Right atrium auricular region (tissue), 2 donors: ENCODE measurements at places on chromosomes 1 and 21.

DNA sequence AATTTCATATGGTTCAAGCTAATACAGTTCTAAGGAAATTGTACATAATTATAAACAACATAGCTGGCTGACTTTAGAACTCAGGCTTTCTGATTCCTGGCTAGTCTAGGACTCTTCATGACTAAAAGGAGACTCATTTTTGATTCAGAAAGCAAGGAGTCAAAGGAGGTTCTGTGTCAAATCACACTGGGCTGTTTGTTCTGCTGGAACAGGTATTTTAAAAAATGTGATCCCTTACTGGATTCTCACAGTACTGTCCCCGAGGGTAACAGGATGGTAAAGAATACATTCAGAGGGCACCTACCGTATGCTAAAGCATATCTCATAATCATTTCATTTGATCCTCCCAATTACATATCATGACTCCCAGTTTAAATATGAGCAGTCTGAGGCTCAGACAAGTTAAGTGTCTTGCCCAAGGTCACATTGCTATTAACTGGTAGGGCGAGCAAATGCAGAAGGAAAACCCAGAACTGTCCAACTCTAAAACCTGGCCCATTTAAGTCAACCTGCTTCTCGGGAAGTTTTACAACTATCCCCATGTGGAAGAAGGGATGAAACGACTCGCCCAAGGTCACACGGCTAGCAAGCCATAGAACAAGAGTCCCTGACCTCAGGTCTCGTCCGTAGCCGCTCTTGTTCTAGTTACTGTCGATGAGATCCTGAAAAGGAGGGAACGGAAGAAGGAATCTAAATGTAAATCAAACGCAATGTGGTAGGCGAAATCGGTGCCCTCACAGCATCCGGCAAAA lies 675 bp downstream of the MYSM1 start:
- no peak for DNase-seq

DNA sequence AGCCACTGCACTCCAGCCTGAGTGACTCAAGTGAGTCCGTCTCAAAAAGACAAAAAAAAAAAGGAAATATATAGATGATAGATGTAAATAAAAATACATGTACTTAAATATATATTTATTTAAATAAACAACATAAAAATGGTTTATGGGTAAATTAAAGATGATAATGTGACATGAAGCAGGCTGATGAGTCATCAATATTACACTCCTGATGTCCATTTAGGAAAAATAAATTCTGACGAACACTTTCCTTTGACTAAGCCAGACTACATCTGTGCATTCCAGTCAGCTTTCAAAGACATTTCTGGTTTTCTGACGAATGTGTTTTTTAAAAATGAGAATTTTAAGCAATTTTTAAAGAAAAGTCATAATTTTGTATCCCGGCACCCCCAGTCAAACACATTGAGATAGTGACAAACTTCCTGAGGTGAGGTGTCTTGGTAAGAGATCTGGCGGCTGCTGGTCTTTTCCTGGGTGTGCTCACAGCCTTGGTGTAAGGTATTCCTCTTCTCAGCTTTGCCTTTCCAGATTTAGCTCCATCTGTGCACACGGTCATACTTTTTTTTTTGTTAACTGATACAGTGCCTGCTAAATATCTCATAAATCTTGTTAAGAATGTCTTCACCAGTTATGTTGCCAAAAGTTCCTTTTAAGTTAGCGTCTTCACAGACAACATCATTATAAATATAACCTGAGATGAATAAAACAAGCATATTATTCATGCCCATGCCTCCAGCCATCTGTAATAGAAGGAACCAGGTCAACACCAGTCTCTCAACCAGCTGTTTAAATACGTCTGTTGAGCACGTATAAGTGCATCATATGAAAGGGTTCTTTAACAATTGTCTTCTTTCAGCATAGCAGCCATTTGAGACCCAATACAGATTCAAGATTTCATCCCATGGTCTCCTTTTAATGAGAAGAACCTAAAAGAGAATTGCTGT lies 214.5 kb upstream of the PLD5 start:
- no peak for DNase-seq

GRCh38 chr21:44370027-44370735 lies 16.8 kb downstream of the TRPM2 start:
- no peak for DNase-seq

DNA sequence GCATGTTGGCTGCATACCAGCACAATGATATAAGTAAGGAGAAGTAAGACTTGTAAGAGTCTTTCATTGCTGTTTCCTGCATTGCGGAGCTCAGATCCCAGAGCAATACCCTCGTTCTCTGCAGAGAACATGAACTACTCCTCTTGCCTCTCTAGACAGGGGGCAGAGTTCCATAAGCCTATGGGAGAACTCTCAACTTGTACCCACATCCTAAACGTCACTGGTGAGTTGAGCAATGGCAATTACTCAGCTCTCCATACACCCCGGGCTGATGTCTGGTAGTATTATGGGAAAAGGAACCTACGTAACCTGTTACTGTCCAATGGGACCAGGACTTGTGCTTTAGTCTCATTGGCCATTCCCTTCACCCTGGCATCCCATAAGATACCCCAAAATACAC lies 27.3 kb upstream of the ZNF496 start:
- DNase-seq = peak; percentile 64

GRCh38 chr1:173063171-173063570 lies 12.4 kb upstream of the TNFSF18 start:
- no peak for DNase-seq

DNA sequence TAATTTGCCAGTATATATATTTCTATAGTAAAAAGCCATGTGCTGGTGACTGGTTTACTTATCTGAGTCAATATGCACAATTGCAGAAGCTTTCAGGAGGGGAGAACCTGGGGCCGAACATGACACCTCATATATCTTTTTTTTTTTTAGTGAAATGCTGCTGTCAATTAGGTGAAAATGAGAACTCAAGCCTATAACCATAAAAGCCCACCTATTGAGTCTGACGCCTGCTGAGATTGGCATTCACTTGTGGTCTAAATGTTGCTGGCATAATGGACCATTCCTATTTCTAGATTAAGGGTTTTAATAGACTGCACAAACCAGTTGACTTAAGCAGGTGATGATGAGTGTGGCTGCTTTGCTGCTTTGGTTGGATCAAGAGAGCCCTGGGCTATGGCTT lies 10.8 kb downstream of the NTMT2 start:
- no peak for DNase-seq

DNA sequence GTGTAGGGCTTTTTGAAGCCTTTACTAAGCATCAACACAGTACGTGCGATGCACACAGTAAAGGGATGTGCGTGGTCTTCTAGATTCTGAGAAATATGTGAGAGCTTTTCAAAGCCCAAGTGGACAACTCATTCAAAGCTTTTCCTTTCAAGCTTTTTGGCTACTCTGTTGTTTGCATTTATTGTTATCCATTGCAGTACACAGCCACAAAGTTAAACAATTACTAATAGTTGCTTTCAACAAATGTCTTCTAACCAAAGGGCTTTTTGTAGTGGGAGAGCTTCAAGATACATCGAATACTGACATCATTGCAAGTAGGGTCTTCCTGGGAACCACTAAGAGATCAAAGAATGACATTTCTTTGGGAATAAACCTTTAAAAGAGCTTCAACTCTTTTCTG lies 97.9 kb upstream of the ETV3 start:
- DNase-seq = no peak

DNA sequence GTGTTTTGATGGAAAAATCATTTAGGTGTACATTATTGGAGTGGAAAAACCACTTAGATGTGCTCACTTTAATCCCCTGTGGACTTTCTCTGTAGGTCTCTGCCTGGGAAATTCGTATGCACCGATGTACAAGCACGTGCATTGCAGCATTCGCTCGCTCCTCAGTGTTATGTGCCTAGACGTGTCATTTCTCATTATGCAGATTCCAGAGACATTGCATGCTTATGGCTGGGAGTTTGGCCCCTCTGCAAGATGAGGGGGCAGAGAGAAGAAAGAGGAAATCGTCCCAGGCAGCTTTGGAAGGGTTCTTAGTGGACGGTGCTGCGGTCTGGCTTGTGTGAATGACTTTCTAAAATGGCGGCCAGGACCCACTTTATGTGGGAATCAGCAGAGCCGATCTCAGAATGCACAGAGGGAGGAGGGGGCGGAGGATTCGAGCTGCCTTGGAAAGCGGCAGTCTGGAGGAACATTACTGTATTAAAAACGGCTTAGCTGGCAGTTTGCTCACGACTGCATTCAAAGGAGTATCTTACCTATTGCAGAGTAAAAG lies 2.3 kb downstream of the SPEN start:
- DNase-seq = no peak

GRCh38 chr1:103949779-103950178 lies 200.1 kb downstream of the AMY1C start:
- no peak for DNase-seq

DNA sequence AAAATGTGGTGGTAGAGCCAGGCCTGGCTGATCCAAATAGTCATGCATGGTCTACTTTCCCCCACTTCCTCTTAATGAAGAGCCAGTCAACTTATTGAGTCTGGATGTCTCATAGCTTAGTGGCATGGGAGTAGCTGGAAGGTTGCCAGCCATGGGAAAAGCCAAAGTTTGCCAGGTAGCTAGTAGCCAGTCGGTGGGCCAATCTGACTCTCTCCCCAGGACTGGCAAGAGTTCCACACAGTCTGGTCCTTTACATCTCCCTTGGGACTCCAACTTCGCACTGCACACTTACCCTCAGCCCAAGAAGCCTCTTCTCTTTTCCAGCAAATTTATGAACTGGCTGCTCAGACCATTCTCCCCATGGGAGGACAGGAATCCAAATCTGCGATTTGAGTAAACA lies 8.3 kb downstream of the WARS2 start:
- DNase-seq = no peak

DNA sequence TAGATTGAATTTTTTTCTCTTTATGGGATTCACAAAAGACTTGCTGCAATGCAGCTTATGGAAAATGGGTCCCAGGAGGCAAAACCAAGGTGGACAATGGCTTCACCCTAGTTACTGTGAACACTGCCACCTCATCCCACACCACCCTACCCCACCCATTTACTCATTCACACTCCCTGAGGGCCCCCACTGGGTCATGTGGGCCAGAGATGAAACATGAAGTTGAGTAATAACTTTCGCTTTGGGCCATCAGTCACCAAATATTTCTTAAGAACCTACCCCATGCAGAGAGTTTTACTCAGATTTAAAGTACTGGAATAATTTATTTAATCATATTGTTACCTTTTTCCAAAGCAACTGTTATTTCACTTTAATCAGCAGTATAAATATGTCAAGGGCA lies 191.8 kb downstream of the TPR start:
- DNase-seq = peak; percentile 70

DNA sequence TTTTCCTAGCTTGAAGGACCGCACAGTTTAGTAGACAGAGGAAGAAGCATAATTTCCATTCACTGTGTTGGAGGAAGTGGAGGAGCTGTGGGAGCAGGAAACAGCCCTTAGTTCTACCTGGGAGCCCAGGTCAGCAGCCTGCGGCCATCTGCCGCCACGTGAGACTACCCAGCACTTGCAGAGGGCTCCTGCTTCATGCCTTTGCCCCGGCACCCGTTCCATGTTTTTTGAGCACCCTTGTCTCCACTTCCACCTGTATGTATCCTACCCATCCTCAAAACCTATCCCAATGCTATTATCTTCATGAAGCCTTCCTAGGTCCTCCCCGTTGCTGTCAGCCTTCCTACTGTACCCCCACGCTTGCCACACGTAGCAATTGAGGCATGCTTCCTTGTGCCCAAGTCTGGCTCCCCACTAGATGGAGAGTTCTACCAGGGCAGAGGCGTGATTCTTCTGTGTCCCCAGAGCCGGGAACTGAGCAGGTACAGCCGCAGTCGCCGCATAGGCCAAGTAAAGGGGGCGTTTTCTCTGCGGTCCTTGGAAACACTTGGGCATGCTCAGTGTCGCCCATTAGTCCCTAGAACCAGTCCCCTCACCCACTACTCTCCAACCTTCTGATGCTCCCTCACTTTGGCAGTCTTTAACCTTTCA lies 1.9 kb downstream of the SLC6A9 start:
- no peak for DNase-seq

GRCh38 chr1:232917053-232917452 lies 33.4 kb upstream of the NTPCR start:
- DNase-seq = no peak
